Kasumi-1 (cell line): ENCODE measurements at places on chromosomes 5 and 9.

GRCh38 chr9:127898433-127899127, 823 bp downstream of the ST6GALNAC6 start:
- no peak for DNase-seq

- no peak for DNase-seq
These were observed 88.2 kb upstream of the MVB12B start for GRCh38 chr9:126238415-126238814.

DNA sequence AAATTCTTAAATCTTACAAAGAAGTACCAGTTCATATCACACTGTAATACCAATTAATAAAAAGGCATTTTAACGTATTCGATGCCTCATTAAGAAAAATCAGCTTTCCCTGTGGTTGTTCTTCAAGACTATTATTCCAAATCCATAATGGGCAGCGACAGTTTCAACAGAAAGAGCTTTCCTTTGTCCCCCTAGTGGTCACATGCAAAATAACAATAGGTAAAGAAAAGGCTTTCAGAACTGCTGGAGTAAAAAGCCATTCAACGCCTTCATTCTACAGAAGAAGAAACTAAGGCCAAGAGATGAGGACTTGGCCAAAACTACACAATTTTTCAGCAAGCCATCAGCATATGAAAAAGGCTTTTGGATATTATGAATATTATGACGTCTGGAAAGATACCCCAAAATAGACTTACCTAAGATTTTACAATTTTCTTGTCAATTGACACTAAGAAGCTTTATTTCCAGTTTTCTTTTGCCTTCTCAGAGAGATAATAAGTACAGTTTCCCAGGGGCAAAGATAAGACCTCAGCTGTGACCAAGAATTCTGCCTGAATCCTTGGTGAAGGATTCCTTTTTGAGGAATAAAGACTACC, 6.7 kb upstream of the CDH6 start:
- peak; percentile 61 for DNase-seq

- no peak for DNase-seq
These were observed 56.8 kb upstream of the ZFR start for GRCh38 chr5:32501071-32502002.

GRCh38 chr5:133242221-133242835, 190.5 kb downstream of the HSPA4 start:
- no peak for DNase-seq

GRCh38 chr5:149940077-149940574, 4.5 kb downstream of the PDE6A start:
- peak; percentile 73 for DNase-seq

DNA sequence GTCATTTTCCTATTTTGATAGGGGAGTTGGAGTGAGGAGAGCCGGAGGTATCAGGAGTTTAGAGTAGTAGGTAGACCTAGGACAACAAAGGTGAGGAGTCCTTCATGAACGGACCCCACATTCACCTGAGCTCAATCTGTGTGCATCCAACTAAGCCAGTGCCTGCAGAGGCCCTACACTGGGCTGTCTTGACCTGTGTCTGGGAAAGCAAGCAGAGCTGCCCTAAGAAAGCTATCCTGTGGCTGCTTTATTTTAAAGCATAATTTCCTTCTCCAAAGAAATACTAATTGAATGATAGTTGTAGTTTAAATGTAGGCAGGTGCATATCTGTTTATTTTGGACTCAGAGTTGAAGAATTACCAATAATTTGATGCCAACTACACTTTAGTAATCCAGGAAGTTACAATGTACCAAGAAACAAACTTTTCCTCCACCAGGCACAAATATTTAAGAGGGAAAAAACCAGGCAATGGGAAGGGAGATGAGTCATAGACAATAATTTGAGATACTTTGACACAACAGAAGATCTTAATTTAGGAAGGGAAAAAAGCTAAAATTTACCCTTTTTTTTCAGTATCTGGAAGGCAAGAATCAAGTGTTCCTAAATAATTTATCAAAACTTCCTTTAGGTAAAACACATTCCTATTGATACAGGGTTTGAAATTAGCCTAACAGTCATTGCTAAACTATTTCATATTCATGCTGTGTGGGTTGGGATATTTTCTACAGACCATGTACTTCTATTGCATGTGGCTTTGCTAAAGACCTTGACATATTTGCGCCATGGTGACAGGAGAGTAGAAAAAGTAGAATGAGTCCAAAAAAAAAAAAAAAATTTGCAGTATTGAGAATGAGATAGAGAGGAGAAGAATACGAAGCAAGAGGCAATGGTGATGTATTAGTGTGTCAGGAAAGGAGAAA, 376.6 kb upstream of the TUSC1 start:
- DNase-seq, result no peak

DNA sequence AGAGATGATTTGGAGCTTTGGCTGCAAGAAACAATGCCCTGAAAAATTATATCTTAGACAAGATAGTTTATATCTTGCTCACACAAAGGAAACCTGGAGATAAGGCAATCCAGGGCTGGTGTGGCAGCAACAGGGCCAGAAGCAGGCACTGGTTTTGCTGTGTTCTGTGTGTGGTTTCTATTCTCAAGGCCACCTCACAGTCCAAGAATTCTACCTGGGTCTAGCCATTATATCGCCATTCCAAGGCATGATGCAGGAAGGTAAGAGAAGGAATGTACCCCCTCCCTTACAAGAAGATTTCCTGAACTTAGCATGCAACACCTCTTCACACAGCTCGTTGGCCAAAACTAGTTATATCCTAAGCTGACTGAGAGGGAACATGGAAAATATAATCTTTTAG, 74.5 kb upstream of the MEGF10 start:
- no peak for DNase-seq

- peak; percentile 61 for DNase-seq
These were observed 1.6 kb upstream of the SEMA6A start for GRCh38 chr5:116576053-116576713.

DNA sequence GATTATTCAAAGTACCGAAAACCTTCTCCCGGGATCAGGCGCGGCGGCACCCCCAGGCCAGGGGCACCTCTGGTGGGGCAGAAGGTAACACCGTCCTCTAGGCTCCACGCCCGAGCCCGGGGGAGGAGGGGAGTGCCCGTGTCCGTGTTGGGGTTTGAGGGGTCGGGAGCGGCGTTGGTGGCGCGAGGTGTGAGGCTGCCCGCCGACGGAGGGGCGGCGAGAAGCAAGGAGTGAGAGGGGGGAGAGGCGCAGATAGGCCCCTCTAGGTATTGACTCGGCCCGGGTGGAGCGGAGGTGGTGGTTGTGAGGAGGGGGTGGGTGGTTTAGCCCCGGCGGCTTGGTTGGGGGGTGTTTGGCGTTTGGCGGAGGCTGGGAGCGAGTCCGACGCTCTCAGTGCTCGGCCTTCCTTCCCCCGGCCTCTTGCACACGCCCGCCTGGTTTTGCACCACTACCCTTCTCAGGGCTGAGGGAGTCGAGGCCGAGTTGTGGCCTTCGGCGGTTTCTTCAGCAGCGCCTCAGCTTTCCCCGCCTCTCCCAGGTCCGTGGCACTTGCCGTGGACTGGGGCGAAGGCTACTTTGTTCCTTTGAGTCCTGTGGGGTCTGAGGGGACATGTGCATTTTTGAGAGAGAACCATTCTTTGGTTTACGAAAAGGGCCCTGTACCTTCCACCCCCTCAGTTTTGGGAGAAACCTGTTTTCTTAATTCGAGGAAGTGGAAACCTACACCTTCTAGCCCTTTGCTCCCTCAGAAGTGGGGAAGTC, 450 bp downstream of the GPBP1 start:
- DNase-seq, result peak; percentile 34

DNA sequence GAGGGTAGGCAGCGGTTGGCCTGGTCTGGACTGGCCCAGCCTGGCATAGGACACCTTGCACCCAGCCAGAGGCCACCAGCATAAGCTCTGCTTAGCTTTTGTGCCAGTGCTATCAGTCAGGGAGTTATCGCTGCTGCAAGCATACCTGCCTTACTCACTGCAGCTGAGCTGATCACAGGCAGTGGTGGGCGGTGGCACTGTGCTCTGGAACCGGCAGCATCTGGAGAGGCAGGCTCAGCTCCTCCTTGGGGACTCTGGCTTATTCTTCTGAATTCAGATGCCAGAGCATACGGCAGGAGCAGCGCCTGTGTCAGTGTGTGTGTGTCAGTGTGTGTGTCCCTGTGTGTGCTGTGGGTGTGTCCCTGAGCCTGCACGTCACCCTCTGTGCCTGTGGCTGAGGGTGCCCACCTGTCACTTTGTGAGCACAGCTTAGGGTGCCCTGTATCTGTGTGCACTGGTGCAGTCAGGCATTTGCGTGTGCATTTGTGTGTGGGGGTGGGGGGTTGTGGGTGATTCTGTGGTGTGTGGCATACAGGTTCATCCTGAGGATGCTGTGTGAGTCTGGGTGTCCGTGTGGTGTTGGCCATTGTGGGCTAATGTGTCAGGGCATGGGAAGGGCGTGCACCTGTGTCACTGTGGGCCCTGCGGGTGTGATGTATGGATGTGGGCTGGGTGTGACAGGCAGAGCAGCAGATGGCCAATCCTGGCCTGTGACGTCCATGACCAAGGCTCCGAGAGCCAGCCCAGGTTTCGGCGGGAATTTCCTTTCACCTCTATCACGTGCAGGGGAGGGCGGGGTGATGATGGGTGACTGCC, 23.5 kb downstream of the LMX1B start:
- DNase-seq, result no peak

DNA sequence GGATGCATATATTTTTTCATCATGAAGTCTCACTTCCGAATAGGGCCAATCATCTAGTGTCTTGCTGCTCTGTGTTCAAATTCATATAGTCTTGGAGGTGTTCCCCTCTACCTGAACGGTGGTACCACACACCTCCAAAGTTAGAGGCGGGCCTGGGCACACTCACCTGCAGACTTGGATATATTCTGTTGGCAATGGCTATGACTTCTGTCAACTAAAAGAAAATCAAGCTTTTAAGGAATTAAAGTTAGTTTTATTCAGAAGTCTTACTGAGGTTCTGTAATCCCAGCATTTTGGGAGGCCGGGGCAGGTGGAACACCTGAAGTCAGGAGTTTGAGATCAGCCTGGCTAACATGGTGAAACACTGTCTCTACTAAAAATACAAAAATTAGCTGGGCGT, 2.6 kb upstream of the NIPAL4 start:
- no peak for DNase-seq

- DNase-seq, result peak; percentile 89
These were observed 2.3 kb downstream of the ANXA2R start for GRCh38 chr5:43037636-43038495.

- no peak for DNase-seq
These were observed 261.7 kb downstream of the CDH12 start for GRCh38 chr5:22591461-22591860.
